Dermis microvascular lymphatic vessel endothelial cell (primary cell): ENCODE measurements at places on chromosomes 6 and 20. TPM values are rescaled to one million over a fixed set of nuclear protein-coding genes. Genes with fewer than 3 reads are reported as not detected.

Gene AVP
- total RNA-seq: not detected in 2 replicates

Gene TUBB2B
- 3.6 and 4.6 TPM in 2 replicates for total RNA-seq

Gene RAET1E
- 0.13 TPM in 1 of 2 replicates, not detected in the other for total RNA-seq

Gene OR2B6
- not detected in 2 replicates for total RNA-seq

Gene SLC22A3
- total RNA-seq: under 0.01 TPM in 1 of 2 replicates, not detected in the other

Gene MGME1
- 11.3 and 12.5 TPM in 2 replicates for total RNA-seq

Gene COL9A3
- 0.38 and 1.0 TPM in 2 replicates for total RNA-seq

Gene OR12D3
- total RNA-seq: not detected in 2 replicates

Gene PTPRK
- 87.4 and 118 TPM in 2 replicates for total RNA-seq

Gene TFAP2A
- total RNA-seq: not detected in 2 replicates

Gene NNAT
- total RNA-seq: 0.13 and 0.26 TPM in 2 replicates

Gene MCCD1
- total RNA-seq: not detected in 2 replicates

Gene PPP1R14C
- total RNA-seq: not detected in 2 replicates

Gene PSMB1
- 312 and 347 TPM in 2 replicates for total RNA-seq

Gene C20orf202
- under 0.01 TPM in 2 replicates for total RNA-seq

Gene FAM210B
- 24.1 and 29.6 TPM in 2 replicates for total RNA-seq

Gene KATNA1
- total RNA-seq: 13.9 and 16.7 TPM in 2 replicates

Gene MROH8
- total RNA-seq: 0.64 and 1.6 TPM in 2 replicates

Gene BNIP5
- not detected in 2 replicates for total RNA-seq

Gene TMEM30A
- total RNA-seq: 121 and 147 TPM in 2 replicates

Gene HLA-DRB1
- total RNA-seq: 0.76 and 2.1 TPM in 2 replicates
